ENCODE measurements at places on chromosomes 1 and 21.

- no peak for DNase-seq
These were observed 73.2 kb downstream of the GRIK3 start for GRCh38 chr1:36961062-36961615.

- DNase-seq: no peak
These were observed 73.9 kb downstream of the SNRPE start for GRCh38 chr1:203935321-203935720.

- no peak for DNase-seq
These were observed 50.6 kb downstream of the NPHP4 start for GRCh38 chr1:5941671-5942070.

DNA sequence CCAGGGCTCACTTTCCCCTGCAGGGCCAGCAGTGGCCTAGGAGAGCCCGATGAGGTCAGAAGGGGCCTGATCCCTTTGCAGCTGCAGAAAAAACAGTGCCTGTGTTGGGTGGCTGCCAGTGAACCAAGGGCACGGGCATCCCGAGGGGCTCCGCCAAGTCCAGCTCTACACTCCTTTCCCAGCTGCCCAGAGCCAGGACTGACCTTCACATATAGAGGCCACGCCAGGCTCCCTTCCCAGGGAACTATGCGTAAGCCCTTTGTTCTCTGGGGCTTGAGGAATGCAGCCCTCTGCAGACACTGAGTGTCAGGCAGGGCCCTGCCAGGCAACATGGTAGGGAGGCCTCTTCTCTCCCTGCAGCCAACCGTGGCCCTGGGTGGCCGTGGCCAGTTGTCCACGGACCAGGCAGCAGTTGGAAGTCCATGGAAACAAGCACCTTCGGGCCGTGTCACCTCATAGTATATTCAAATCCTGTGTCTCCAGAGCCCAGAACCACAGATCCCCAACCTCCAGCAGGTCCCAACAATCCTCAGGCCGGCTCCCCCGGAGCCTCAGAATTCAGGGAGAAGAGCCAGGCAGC, 194.0 kb downstream of the NPHP4 start:
- DNase-seq: no peak

GRCh38 chr1:86846164-86846647, 67.7 kb downstream of the SELENOF start:
- DNase-seq: no peak

DNA sequence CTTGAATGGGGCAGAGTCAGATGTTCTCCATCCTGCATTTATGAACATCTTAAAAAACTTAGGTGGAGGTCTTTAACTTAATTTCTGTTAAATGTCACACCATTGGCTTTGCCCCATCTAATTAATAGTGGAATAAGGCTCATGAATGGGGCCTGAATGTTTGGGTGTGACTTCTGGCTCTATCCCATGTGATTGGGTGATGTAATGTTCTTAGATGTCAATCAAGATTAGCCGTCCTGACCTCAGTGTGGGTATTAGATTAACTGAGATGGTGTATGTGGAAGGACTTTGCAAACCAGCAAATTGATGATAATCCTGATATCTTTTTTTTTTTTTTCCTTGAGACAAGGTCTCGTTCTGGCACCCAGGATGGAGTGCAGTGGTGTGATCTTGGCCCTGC, 38.1 kb downstream of the C1orf21 start:
- peak; percentile 45 for DNase-seq

DNA sequence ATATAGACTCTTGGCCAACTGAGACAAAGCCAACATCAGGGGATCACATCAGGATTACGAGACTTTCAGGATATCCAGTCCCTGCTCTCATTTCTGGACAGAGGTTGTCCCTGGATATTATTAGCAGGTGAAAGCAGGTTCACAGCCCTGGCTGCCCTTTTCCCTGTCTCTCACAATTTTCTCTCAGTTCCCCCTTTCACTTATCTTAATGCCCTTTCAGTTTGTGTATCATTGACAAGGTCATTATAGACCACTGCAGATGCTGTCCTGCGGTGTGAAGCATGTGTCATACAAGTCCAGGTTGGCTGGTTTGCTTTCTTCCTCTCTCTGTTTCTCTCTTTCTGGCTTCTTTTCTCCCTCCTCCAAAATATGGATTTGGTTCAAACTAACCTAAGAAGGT, 2.1 kb upstream of the KLHDC9 start:
- DNase-seq: no peak

- DNase-seq: no peak
These were observed 65.0 kb downstream of the ABL2 start for GRCh38 chr1:179164494-179164893.

DNA sequence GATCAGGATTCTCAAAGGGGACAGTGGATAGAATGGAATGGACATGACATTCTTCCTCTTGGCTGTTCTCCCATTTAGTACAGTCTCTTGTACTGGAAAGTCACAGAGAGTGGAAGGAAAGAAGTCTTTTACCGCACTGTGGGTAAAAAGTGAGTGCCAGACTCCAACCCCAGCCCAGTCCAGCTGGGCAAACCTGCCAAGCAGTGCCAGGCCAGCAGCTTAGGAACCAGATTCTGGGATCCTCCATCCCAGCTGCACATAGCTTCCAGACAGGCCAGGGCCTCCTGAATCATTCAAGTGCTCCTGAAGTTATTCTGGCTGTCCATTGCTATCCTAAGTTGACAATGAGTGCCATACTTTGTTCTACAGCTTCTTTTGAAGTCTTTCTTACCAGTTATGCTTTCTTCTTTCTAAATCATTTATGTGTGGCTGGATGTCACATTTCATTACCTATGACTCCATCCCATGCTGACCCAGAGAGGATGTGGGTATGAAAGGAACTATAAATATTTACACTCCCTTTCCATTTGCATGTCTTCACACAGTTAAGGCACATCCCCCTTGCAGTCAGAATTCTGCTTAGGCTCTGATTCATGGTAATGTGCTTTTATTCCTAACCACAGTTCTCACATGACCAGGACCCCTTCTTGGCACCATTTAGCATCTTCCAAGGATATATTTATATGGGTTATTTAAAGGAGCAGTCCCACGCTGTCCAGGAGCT, 88.9 kb downstream of the AK5 start:
- DNase-seq: no peak

DNA sequence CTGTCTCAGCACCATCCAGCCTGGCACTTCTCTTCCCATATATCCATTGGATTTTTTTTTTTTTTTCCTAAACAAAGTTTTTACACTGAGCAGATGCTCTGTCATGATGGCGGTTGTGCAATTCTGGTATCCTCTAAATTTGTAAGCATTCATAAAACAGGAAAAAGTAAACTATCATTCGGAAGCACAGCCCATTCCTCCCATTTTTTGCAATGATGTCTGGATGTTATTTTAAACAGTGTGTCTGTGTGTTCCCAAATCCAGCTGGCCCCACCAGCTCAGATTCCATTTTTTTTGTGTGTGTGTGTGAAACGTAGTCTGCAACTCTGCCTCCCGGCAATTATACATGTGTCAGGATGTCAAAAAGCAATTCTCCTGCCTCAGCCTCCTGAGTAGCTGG, 33.5 kb downstream of the PDPN start:
- DNase-seq: no peak

DNA sequence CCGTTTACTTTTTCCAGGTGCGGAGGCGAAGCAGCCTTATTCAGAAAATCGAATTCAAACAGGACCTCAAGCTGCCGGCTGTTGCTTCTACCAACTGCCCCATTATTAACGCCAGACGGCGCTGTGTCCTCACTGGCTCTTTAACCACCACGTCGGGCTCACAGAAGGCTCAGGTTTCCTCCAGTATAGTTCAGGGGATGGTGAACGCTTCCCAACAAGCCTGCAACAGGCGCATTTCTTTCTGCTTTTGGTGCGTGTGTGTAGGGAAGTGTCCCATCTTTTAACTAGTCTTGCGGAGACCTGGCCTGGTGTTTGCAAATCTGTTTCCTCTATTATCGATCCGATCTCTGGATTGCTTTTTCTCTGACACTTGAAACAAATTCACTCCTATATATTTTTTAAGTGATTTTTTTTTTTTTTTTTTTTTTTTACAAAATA, 791 bp upstream of the STUM start:
- DNase-seq: peak; percentile 92

DNA sequence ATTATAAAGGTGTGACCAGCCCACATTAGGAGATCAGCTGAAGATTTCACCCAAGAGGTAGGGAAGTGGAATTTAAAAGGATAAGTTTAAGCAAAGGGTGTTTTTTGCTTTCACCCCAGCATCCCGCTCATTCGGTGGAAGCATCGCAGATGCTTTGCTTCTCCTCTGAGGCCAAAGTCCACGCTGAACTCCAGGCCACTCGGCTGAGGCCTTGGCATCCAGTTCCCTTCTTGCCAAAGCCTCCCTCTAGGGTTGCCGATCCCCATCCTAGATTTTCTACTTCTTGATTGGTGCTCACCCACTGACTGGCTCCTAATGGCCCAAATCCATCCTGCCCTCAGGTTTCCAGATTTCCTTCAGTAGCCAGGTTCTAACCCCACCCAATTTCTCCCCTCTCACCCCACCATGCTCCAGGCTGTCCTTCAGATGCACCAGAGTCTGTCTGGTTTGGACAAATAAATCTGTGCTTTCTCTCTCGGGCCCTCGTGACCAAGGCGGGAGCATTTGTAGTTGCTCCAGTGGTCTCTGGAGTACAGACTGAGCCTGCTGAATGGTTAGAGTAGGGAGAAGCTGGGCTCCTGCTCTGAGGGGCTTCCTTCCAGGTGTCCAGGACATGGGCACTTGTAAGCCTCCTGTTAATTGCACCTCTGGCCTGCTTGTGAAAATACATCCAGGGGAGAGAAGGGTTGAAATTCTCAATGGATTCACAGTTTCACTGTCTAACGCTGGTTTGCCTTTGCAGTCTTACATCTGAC, 193.2 kb downstream of the C1orf94 start:
- DNase-seq: no peak

GRCh38 chr21:34669149-34669879, 520 bp downstream of the CLIC6 start:
- DNase-seq: peak; percentile 41

DNA sequence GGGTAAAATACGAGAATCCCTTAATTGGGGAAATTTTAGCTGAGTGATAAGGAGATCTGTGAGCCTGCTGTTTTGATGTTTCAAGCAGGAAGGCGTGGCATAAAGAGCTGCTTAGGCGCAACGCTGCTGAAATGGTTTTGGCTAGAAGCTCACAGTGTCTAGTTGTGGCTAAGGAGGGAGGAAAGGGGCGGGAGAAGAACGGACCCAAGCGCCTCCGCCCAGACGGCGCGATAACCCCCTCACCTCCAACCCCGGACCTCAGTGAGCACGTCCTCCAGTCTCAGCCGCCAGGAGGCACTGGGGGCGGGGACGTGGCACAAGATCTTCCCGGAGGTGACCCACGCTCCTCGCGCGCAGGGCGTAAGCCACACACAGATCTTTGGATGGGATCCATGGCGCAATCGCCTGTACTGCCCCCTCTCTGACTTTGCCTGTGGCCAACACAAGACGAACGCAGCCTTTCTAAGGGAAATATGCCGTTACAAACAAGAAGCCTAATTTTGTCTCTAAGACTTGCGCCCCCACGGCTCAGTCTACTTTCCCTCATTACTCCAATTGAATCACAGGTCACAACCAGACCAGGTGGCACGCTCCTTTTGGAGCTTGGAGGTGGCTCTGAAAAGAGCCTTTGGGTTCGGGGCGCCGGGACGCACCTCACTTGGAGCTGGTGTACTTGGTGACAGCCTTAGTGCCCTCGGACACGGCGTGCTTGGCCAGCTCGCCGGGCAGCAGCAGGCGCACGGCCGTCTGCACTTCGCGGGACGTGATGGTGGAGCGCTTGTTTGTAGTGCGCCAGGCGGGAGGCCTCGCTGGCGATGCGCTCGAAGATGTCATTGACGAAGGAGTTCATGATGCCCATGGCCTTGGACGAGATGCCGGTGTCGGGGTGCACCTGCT, 23.4 kb upstream of the RNF187 start:
- peak; percentile 97 for DNase-seq

- DNase-seq: peak; percentile 91
These were observed 36.2 kb upstream of the BTG2 start for GRCh38 chr1:203268901-203269653.

DNA sequence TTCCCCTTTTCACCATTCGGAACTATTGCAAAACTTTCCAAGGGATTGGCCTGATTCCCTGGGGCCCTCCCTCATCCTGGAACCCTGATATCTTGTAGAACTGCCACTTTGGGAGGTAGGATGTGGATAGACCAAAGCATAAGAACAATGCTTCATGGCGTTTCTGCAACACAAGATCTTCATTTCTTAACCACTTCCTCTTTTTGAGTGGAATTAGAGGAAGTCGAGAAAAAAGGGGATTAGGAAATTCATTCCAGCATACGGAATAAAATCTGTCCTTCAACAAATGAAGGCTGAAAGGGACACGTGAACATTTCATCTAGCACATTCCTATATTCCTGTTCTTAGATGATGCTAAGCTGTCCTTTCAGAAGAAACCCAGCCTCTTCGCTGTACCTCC, 149.3 kb downstream of the HUNK start:
- peak; percentile 49 for DNase-seq

- DNase-seq: no peak
These were observed 107.4 kb upstream of the SERBP1 start for GRCh38 chr1:67537667-67538018.
